Tongue (tissue), 3 donors: ENCODE measurements at places on chromosomes 12 and 14.

DNA sequence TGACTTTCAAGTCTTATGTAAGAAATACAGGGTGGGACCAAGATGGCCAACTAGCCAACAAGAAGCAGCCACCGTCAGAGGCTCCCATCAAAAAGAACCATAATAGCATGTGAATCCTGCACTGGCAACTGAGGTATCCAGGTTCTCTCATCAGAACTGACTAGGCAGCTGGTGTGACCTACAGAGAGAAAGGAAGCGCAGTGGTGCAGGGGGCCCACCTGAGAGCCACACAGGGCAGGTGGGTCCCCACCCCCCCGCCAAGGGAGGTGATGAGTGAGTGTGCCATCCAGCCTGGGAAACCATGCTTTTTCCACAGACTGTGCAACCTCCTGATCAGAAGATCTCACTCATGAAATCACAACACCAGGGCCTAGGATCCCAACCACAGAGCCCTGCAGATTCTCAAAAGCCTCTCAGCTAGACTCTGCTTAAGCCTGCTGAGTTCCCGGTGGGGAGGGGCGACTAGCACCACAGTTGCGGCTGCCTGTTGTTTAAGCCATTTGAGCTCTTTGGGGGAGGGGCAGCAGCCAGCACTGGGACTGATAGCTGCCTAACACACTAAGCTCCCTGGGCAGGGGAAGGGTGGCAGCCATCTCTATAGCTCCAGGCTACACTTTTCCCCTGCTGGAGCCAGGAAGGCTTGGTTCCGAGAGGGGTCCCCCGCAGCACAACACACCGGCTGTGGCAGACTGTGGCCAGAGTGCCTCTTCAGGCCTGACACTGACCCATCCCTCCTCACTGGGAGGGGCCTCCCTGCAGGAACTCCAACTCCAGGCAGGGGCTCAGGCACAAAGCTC lies 75.3 kb downstream of the GARIN6 start:
- no peak for DNase-seq

DNA sequence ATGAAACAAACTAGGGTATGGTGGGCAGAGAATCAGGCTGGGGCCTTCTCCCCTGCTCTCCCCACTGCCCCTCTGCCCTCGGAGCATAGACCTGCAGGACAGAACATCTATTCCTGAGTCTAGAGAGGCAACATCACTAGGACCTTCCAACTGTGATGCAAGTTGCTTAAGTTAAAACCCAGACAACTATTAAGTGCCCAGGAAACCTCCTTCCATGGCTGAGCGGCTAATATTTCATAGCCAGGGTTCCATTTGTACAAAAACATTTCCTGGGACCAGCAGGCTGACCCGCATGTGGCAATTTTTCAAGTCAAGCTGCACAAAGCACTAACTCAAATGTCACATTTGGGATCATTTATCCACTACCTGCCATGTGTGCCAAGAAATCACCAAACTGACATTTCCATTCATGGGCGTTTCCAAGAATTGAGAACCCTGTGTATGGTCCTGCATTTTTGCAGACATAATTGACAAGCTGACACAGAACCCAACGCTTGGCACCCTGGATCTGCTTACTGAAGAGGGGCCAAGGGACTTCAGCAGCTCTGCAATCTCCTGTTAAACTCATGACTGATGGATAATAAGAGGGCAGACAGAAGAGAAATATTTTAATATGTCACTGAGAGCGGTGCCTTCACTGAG lies 32.7 kb downstream of the NT5DC3 start:
- no peak for DNase-seq

DNA sequence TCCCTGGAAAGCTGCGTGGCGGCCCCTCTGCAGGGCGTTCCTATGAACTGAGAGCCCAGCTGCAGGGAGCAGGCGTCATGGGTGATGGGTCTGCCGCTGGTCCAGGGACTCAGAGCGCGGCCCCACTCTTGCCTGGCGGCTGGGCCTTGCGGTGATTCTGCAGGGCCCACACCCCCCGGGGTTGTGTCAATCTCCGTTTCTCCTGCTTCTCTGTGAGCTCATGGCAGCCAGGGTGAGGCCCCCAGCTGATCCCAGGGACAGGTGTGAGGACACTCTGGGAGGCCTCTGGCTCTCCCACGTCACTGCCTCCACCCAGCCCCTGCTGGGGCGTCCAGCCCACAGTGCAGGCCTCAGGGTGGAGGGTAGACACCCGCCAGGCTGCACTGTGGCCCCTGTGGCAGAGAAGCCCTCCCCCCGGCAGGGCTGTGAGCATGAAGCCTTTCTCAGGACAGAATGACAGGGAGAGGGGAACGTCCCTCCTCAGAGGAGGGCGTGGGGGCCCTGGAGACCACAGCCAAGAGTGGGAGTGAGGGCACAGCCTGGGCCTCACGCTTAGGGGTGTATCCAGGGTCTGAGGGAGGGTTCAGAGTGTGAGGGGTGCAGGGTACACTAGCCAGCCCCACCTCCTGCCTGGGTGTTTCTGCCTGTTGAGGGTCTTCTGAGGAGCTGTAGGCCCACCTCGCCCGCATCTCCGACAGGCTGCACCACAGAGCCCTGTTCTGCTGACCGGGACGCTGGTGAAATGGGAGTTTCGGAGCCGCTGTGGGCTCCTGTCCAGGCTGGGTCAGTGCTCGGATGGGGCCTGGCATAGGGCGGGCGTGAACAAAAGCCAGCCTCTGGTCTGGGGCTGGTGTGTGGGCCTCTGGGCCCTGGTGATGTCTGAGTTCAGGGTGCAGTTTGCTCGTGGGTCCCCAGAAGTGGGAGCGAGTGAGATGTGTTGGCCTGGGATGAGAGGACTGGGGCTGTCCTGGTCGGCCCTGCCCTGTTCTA lies 26.7 kb upstream of the CRIP2 start:
- peak; percentile 62 for DNase-seq

- DNase-seq: no peak
Observed at GRCh38 chr12:105329926-105330282, 587 bp upstream of the C12orf75 start.

- peak; percentile 51 for DNase-seq
Observed at GRCh38 chr14:22997676-22998323, 12.1 kb downstream of the C14orf93 start.

GRCh38 chr14:55111122-55111708 lies 17.8 kb upstream of the LGALS3 start:
- no peak for DNase-seq

DNA sequence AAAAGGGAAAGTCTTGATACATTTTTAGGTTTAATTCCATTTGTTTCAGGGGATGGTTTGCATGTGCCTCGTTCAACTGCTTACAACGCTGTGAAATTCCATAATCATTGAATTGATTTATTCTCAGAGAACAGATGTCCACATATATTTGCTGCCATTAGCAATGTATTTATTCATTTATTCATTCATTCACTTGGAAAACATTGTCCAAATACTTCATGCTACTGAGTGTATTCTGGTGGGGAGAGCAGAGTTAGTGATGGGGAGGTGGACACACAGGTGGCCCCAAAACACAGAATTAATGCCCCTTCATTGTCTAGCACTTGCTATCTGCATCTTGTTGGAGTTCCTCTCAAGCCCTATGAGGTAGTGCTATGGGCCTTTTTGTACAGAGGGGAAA lies 141.2 kb upstream of the PARP11 start:
- no peak for DNase-seq

- DNase-seq: no peak
Observed at GRCh38 chr14:55265197-55265596, 6.0 kb upstream of the FBXO34 start.
